ENCODE measurements at places on chromosomes 1 and 21.

DNA sequence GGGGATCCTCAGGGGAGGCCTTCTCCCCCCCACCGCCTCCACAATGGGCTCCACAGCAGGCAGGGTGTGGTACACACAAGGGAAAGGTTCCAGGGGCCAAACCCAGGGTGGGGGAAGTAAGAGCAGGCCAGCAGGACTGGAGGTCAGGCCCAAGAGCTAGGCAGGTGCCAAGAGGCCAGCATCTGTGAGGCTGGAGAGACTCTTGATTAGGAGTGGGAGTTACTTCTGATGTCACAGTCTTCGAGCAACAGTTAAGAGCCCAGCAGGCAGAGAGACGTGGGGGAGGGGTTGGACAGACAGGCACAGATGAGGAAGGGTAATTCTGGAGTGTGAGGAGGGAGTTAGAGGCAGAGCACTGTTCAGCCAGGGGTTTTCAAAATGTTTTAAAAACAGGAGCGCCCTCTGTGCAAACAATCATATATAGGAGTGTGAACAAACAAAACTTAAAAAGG is 55.8 kb downstream of the SLC9A1 start:
- DNase-seq: no peak

GRCh38 chr1:212488436-212489283 is 55.9 kb downstream of the NENF start:
- no peak for DNase-seq

- DNase-seq: no peak
Measured at GRCh38 chr1:56461158-56462127, 117.9 kb downstream of the PLPP3 start.

- DNase-seq: no peak
Measured at GRCh38 chr1:48356901-48357300, 115.1 kb downstream of the SPATA6 start.

DNA sequence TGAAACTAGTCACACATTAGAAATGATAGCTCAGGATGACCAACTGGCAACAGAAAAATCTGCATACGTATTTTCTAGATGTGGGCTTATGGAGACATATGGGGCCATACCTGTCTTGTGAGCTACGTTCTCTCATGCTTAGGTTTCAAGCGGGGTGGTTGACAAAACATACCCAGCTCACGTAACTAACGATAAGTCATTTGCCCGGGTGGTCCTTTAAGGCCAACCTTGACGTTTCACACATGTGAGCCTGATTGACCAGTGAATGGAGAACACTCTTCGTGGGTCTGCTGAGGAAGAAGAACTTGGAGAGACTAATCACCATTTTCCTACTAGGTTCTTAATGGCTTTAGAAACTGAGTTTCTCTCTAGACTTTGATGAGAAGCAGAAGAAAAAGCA is 13.5 kb upstream of the RCSD1 start:
- DNase-seq: no peak
